Activated CD4-positive, alpha-beta T cell treated with anti-CD3 and anti-CD28 coated beads for 36 hours (primary cell): ENCODE measurements at places on chromosomes 5 and 9.

GRCh38 chr5:31909073-31909472 lies 265.0 kb downstream of the GOLPH3 start:
- no peak for DNase-seq

- DNase-seq, result no peak
Measured at GRCh38 chr5:27311544-27311943, 273.2 kb upstream of the CDH9 start.

- DNase-seq, result no peak
Measured at GRCh38 chr5:5650242-5650641, 227.8 kb downstream of the ICE1 start.

GRCh38 chr5:109880907-109881685 lies 191.4 kb downstream of the MAN2A1 start:
- DNase-seq, result no peak

DNA sequence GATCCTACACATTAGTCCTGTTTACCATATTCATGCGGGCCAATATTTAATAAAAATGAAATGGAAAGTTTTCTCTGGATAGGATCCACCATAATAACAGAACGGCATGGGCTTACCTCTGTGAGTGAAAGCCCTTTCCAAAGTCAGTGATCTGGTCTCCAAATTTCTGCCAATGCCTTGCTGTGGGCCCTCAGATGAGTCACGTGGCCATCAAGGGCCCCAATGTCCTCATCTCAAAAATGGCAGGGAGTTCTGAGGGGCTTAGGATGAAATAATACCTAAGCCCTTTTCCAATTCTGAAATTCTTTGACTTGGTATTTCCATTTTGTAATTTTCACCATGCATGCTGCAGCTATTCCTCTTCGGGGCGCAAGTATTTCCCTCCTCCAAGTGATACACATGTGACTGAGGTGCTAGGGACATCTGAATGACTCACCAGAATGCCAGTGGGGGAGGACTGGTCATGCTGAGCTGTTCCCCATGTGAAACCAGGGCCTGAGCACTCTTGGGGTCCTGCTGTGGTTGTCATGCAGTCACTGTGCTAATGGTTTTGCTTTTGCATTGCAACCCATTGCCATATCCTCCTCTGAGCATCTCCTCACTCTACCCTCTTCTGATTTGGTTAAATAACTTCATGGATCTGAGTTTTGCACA lies 35.0 kb downstream of the ITK start:
- peak; percentile 47 for DNase-seq

DNA sequence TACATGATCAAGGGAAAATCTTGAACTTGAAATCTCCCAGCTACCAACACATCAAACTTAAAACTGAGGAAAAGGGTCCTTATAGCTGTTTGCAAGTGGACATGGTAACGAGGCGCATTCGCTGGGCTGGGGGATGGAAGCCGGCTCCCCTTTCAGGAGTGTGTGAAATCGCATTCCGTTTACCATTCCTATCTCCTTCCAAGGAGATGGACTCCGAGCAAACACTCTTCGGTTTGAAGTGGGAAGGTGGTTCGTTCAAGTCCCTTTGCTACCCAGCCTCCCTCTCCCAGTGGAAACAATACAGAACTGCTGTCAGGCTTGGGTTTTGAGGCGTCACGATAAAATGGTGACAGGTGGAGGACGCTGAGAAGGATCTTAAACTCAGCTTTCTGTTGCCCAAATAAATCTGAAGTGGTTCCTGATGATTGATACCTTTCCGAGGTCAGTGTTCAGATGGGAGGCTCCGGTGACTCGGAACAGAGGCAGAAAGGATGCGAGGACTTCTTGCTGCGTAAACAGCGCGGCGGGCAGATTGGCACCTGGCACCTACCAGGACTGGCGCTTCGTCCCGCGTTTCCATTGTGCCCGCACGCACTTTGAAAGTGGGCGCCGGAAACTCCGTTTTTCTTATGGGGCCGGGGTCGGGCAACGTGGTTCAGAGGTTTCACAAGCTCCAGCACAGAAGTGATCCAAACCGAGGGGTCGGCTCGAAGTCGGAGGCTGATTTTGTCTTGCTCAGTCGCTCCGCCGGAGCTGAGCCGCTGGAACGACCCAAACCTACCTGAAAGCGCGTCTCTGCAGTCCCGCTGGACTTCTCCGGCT lies 7.0 kb downstream of the MSX2 start:
- no peak for DNase-seq

- DNase-seq, result peak; percentile 59
Measured at GRCh38 chr5:177304392-177305119, 957 bp downstream of the PRELID1 start.

GRCh38 chr9:136264031-136264430 lies 18.4 kb upstream of the QSOX2 start:
- DNase-seq, result no peak

DNA sequence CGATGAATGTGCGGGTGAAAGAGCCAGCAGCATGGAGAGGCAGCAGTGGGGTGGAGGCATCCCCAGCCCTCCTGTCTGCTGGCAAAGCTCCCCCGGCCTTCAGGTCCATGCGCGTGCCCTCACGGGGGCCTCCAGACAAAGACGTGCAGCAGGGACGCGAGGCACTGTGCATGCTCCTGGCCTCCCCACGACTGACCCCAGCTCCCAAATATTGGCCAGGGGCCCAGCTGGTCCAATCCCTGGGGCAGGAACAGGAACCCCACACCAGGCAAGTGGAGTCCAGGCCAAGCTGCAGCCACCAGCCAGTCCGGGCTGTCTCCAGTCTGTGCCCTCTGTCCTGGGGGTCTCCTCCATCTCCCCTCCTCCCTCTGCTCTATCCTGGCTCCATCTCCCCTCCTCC lies 33.5 kb upstream of the LRRC14B start:
- no peak for DNase-seq
